Heart right ventricle (tissue), 16 donors: ENCODE measurements at places on chromosomes 12 and 14.

DNA sequence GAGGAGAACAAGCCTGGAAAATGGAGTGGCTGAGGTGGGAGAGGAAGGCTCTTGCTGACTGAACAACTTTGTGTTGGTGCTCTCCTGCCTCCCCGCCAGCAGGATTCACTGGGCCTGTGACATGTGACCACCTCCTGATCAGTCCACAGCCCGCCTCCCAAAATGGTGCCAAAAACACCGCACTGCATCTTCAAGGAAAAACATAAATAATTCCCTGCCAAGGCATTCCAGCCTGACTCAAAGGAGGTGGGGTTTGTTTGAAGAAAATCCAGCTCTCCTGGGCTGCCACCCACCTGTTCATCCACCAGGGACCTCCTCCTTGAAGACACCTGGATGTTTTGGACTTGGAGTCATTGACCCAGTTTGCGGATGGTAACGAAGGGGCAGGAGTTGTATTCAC, 83.8 kb upstream of the PIWIL1 start:
- no peak overlapping the region for H3K27ac ChIP-seq
- no peak overlapping the region for H3K4me3 ChIP-seq
- no peaks in the 10 kb centered on the region for H3K27me3 ChIP-seq
- H3K4me1 ChIP-seq: no peaks in the 10 kb centered on the region
- no peak for DNase-seq

- no peak overlapping the region for H3K27ac ChIP-seq
- H3K4me1 ChIP-seq: no peaks in the 10 kb centered on the region
- no peak overlapping the region for H3K4me3 ChIP-seq
- H3K27me3 ChIP-seq: no peaks in the 10 kb centered on the region
Observed at GRCh38 chr12:94415066-94415465, 44.6 kb downstream of the CEP83 start.

DNA sequence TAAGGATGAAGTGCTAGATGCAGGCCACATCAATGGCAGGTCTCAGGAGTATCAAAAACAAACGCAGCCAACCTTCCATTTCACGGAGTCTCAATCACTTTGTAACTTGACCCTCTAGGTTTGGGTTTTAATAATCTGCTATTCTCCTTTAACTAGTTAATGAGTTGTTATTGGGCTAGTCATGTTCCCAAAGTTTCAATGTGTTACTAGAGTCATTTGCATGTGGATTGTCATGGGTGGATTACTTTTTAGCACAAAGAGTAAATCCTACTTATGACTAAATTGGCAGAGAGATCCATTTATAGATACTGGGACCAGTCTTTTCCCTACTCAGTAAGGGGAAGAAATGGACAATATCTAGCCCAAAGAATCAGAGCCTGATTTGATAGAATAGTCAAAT, 151.0 kb downstream of the BCAT1 start:
- DNase-seq: no peak
- no peak overlapping the region for H3K4me3 ChIP-seq
- H3K27ac ChIP-seq: no peak overlapping the region
- H3K27me3 ChIP-seq: no peaks in the 10 kb centered on the region
- H3K4me1 ChIP-seq: no peaks in the 10 kb centered on the region

- no peaks in the 10 kb centered on the region for H3K36me3 ChIP-seq
- peaks cover 68% of the 10 kb centered on the region for H3K4me1 ChIP-seq
- peak; percentile 73 for DNase-seq
- H3K27me3 ChIP-seq: no peaks in the 10 kb centered on the region
- H3K27ac ChIP-seq: peak overlapping the region; percentile 97
Observed at GRCh38 chr14:73785834-73786635, 65.6 kb upstream of the PTGR2 start.

DNA sequence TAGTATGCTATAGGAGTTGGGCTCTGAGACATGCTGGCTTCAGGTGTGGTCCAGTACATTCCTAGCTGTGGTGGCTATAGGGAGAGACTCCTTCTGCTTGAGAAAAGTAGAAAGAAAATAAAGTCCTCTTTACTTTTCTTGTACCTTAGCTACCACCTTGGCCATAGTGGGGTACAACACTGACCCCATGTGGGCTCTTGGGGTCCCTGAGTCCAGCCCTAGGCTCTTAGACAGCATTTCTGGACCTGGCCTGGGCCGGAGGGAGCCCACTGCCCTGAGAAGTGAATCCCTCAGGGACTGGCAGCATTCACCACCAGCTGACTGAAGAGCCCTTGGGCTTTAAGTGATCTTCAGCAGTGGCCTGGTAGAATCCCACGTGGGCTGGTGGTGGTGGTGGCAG, 143.1 kb downstream of the SYT10 start:
- no peak overlapping the region for H3K4me3 ChIP-seq
- no peak for DNase-seq
- no peaks in the 10 kb centered on the region for H3K4me1 ChIP-seq
- no peaks in the 10 kb centered on the region for H3K27me3 ChIP-seq

GRCh38 chr12:46480724-46481123, 108.2 kb upstream of the SLC38A2 start:
- DNase-seq: no peak
- no peaks in the 10 kb centered on the region for H3K27me3 ChIP-seq
- no peak overlapping the region for H3K27ac ChIP-seq
- H3K36me3 ChIP-seq: no peaks in the 10 kb centered on the region
- H3K4me1 ChIP-seq: peaks cover 14% of the 10 kb centered on the region

GRCh38 chr12:10131111-10131690, 1.2 kb upstream of the CLEC7A start:
- H3K4me3 ChIP-seq: no peak overlapping the region
- H3K36me3 ChIP-seq: no peaks in the 10 kb centered on the region
- H3K27me3 ChIP-seq: no peaks in the 10 kb centered on the region

DNA sequence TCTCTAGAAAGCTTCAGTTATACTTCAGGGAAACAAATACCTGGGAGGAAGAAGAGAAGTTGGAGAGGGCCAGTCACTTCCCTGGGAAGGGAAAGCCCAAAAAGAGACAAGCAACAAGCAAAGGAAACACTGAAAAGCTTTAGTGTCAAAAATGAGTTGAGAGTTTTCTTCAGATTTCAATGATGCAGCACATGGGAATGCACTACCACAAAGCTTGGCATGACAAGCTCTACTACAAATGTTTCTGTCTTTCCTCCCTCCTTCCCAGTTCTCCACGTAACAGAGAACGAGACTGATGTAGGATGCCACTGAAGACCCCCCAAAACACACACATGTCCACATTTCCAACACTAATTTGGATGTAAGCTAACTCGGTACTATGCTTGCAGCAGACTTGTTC, 26.8 kb upstream of the ADAMTS20 start:
- H3K27ac ChIP-seq: no peak overlapping the region
- DNase-seq: no peak
- H3K4me3 ChIP-seq: no peak overlapping the region
- no peaks in the 10 kb centered on the region for H3K27me3 ChIP-seq
- H3K4me1 ChIP-seq: no peaks in the 10 kb centered on the region
- no peaks in the 10 kb centered on the region for H3K36me3 ChIP-seq

GRCh38 chr12:848173-848865, 95.9 kb downstream of the WNK1 start:
- no peak overlapping the region for H3K27ac ChIP-seq
- no peaks in the 10 kb centered on the region for H3K27me3 ChIP-seq
- no peaks in the 10 kb centered on the region for H3K4me1 ChIP-seq
- no peak for DNase-seq
- H3K4me3 ChIP-seq: no peak overlapping the region
- no peaks in the 10 kb centered on the region for H3K36me3 ChIP-seq

DNA sequence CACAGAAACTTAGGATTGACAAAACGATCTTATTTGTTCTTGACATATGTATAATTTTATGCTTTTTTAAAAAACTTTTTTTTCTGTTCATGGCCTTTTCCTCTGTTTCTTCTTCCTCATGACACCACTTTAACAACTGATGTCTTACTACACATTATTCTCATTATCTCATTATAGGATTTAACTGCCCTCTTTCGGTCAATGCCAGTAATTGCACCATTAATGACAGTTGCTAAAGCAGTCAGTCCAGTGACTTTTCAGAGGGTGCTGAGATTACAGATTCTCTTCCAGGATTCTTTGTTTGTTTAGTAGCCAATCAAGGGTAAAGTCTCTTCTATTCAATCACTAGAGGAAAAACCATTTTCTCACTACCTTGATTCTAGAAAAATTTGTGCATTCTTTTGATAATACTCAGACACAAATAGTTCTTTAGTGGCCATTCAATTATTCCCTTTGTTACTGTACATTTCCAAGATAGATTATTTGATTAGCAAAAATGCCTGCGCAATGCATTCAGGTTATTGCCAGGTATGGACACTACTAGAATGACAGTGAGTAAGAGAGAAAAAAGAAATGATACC, 50.1 kb downstream of the KLRG1 start:
- no peak for DNase-seq
- no peak overlapping the region for H3K4me3 ChIP-seq
- H3K27me3 ChIP-seq: no peaks in the 10 kb centered on the region
- H3K4me1 ChIP-seq: no peaks in the 10 kb centered on the region
- no peaks in the 10 kb centered on the region for H3K36me3 ChIP-seq

DNA sequence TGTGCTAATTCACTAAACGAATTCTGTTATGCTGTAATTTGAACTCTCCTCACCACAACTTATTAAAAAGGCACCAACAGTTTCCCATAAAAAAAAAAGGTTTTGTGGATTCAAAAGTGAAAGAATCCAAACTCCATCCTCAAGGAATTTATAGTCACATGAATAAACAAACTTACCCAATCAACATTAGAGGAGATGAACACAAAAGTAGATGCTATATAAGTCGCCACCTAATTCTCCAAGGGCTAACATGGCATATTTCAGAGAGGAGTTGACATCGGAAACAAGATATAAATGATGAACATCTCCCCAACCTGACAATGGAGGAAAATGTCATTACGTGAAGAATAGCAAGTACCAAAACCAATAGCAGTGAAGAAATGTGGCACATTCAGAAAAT, 265.5 kb upstream of the PRKD1 start:
- no peak overlapping the region for H3K4me3 ChIP-seq
- H3K4me1 ChIP-seq: no peaks in the 10 kb centered on the region
- H3K27ac ChIP-seq: no peak overlapping the region
- no peak for DNase-seq
- no peaks in the 10 kb centered on the region for H3K27me3 ChIP-seq
- no peaks in the 10 kb centered on the region for H3K36me3 ChIP-seq

GRCh38 chr12:109677279-109677691, 36.3 kb upstream of the FAM222A start:
- no peaks in the 10 kb centered on the region for H3K36me3 ChIP-seq
- no peak for DNase-seq
- no peak overlapping the region for H3K4me3 ChIP-seq
- H3K27me3 ChIP-seq: no peaks in the 10 kb centered on the region
- H3K27ac ChIP-seq: no peak overlapping the region

DNA sequence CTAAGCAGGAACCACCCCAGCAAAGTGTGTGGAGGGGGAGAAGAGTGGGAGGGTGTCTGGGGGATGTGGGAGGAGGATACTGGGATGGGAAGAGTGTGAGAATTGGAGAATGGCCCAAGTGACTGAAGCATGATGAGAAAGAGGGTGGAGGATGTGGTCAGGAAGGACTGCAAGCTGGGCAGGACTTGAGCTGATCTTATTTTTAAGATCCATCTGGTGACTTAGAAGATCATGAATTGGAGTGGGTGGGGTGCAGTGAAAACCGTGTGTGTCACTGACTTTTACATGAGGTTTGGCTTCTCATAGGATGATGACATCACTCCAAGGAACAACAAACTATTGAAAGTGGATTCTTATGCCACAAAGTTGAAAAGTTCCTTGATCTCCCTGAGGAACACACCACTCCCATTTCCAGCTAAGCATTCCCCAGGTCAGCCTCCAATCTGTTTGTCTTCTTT, 287.5 kb downstream of the GALC start:
- H3K4me3 ChIP-seq: no peak overlapping the region
- H3K27me3 ChIP-seq: no peaks in the 10 kb centered on the region
- DNase-seq: no peak
- no peaks in the 10 kb centered on the region for H3K4me1 ChIP-seq
- H3K36me3 ChIP-seq: no peaks in the 10 kb centered on the region

DNA sequence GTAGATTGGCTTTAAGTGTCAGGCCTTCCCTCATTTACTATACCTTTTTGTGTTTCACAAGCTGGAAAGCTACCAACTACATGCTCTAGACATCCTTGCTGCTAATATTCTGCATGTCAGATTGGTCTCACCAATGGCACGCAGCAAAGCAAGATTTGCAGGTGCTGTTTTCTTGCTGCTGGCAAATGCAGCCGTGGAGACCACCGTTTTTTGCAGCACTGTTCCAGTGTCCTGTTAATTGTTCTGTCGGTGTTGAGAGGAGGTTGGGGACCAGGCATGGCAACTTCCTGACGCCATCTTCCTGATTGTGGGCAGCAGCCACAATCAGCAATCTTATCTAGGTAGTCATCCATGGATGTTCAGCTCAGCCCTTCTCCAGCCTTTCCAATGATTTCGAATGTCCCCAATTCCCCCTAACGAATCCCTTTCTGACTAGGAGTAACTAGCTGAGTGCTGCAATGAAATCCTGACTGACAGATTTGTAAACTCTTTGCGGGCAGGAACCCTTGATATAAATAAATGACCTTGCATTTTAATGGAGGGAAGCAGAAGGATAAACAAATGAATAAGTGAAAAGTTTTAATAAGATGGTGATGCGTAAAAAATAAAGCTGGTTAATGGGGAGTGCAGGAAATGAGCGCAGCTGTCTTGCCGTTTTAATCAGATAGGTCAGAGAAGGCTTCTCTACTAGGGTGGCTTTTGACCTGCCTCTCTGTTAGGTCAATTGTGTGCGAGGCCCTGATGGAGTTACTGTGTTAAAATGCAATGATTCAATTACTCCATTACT, 574 bp upstream of the CRADD start:
- H3K4me1 ChIP-seq: peaks cover 44% of the 10 kb centered on the region
- H3K36me3 ChIP-seq: peaks cover 4% of the 10 kb centered on the region
- H3K27me3 ChIP-seq: no peaks in the 10 kb centered on the region
- H3K4me3 ChIP-seq: peak overlapping the region; percentile 79

GRCh38 chr12:104360157-104360556, 56.6 kb downstream of the EID3 start:
- no peak for DNase-seq
- H3K27ac ChIP-seq: no peak overlapping the region
- peaks cover 10% of the 10 kb centered on the region for H3K4me1 ChIP-seq
- H3K36me3 ChIP-seq: no peaks in the 10 kb centered on the region
- no peaks in the 10 kb centered on the region for H3K27me3 ChIP-seq

- no peak for DNase-seq
- no peak overlapping the region for H3K4me3 ChIP-seq
- H3K36me3 ChIP-seq: no peaks in the 10 kb centered on the region
- H3K27me3 ChIP-seq: no peaks in the 10 kb centered on the region
Observed at GRCh38 chr12:80643961-80644360, 63.5 kb upstream of the MYF6 start.

DNA sequence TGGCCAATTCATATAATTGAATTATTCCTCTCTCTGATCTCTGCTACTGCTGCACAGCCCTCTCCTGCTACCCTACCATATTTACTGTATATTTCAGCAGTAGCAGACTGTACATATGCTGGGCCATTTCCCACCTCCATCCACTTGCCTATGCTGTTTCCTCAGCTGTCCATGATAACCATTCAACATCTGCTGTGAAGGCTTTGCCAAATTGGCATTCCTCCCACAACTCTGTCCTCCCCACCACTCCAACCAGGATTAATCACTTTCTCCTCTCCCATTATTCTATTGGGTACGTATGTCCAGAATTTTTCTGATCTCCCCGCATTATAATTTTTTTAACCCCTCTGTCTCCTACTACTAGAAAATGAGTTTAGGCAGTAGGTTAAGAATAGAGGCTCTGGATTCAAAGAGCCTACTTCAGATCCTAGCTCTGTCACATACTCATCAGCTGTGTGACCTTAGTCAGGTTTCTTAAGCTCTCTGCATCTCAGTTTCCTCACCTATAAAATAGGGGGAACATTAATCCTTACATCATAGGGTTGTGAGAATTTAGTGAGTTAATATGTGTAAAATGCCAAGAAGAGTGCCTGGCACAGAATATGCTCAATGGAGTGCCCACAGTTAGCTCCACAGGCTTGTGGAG, 123.3 kb downstream of the KICS2 start:
- H3K27me3 ChIP-seq: no peaks in the 10 kb centered on the region
- no peak for DNase-seq
- H3K27ac ChIP-seq: no peak overlapping the region
- no peaks in the 10 kb centered on the region for H3K36me3 ChIP-seq
- H3K4me3 ChIP-seq: no peak overlapping the region
